Dorsolateral prefrontal cortex (tissue), 122 donors: ENCODE measurements at places on chromosomes 16 and 17.

GRCh38 chr16:78072275-78072674, 27.2 kb upstream of the WWOX start:
- DNase-seq, result no peak

GRCh38 chr17:1753767-1754429, 8.0 kb upstream of the SERPINF1 start:
- DNase-seq, result no peak

GRCh38 chr17:41968676-41969075, 2.1 kb downstream of the CNP start:
- no peak for DNase-seq

DNA sequence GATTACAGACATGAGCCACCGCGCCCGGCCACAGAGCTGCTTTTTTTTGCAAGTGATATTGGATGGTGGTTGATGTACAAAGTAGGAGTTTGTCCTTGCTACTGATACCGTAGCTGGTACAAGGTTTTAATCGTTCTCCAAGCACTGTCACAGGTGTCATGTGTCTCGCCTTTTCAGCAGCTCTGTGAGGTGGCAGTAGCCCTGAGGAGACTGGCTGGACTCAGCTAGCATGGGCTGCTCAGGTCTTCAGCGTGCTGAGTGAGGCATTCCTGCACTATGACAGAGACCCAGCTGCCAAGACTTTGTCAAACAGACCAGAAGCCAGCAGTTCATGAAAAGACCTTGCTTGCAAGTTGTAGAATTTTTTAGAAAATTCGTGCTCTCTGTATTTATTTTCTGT, 7.2 kb downstream of the WWOX start:
- no peak for DNase-seq

DNA sequence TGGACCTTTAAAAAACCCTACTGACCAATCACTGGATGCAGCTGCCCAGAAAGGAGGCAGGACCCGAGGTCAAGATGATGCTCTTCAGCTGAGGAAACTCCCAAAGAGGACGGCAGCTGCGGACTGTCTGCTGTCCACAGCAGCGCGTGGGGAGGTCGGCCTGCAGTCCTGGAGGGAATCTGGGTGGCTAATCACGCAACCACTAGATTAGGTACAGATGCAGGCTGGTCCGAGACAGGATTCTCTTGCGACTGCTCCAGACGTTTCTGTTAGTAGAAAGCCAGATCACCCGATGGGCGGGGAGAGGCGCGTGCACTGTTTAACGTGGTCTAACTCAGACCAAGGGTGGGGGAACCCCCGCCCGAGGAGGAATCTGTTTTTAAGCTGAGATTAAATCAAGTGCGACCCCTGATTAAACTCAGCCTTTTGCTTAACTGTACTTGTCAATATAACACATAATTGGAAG, 8.8 kb downstream of the CTRB2 start:
- no peak for DNase-seq

- peak; percentile 85 for DNase-seq
Measured at GRCh38 chr16:65745-66144, 6.7 kb downstream of the RHBDF1 start.

DNA sequence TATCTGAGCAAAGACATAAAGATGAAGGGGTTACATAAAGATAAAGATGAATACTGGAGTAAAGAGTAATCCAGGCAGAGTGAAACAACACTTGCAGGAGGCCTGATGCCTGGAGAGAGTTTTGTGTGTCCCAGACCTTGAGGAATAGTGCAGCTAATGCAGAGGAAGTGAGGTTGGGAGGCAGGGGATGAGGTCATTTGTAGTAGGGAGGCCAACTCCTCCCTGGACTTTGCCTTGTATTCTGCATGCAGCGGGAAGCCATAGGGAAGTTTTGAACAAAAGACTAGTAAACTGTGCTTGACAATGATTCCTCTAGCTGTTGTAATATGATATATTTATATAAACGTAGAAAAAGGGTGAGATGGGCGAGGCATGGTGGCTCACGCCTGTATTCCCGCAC, 356.6 kb downstream of the KCNJ2 start:
- DNase-seq, result no peak

GRCh38 chr17:75785016-75785890, 647 bp downstream of the UNK start:
- peak; percentile 89 for DNase-seq

GRCh38 chr16:51147776-51148677, 3.0 kb downstream of the SALL1 start:
- no peak for DNase-seq

DNA sequence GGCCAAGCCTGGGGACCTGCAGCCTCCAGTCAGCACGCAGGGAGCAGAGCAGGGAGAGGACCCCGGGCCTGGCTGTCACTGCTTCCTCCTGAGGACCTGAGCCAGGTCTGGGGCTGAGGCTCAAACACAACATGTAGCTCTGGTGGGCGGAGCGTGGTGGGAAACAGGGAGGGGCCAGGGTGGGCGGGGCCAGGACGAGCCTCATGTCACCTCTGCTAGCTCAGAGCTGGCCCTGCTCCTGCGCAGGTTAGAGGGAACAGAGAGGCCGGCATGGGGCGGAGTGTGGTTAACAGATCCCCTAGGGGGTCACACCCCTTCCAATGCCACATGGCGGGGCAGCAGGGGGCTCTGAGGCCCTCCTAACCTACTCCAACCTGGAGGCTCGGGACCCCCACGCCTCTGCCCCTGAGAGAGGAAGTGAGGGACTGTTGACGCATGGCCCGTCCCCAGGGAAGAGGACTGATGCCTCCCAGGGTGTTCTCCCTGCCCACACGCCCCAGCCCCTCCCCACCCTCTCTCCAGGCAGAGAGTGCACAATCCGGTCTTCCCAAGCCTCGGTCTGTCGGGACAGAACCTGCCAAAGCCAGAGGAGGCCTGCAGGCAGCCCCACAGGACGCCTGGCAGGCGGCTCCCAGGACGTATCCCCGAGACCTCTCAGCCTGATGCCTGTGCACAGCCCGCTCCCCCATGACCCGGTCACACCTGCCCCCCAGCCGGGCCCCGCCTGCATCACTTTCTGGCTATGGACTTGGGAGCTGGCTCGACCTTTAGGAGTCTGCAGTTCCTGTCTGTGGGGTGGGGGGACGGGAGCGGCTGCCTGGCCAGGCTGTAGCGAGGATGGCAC, 15.2 kb downstream of the PIEZO1 start:
- DNase-seq, result no peak

DNA sequence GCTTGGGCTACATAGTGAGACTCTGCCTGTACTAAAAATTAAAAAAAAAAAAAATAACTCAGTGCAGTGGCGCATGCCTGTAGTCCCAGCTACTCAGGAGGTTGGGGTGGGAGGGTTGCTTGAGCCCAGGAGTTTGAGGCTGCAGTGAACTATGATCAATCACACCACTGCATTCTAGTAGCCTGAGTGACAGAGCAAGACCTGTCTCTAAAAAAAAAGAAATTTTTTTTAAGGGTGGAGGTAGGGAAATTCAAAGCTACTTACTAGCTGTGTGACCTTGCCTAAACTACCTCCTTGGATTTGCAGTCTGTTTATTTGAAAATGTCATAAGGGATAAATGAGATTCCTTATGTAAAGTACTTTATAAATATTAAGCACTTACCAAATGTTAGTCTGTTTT, 3.4 kb upstream of the SMPD3 start:
- no peak for DNase-seq

DNA sequence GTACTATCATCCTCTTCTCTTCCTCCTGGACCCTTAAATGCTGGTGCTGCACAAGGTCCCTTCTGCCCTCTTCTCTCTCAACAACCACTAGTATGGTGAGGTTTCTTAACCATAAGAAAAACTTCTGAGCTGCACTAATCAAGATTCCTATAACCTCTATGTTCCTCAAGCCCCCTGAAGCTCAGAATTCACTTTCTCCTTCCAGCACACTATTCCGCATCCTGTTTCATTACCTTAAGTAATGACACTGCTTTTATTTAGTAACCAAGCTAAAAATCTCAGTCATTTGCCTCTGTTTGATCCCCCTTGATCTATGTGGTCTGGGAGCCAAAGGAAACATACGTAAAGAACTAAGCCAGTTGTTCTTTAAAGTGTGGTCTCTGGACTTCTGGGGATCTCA, 20.1 kb downstream of the KANSL1 start:
- no peak for DNase-seq

GRCh38 chr16:19861811-19862327, 22.8 kb downstream of the GPRC5B start:
- peak; percentile 82 for DNase-seq

- no peak for DNase-seq
Measured at GRCh38 chr16:83475108-83475507, 332.7 kb upstream of the HSBP1 start.

GRCh38 chr17:9948928-9949327, 43.9 kb upstream of the RCVRN start:
- DNase-seq, result no peak

DNA sequence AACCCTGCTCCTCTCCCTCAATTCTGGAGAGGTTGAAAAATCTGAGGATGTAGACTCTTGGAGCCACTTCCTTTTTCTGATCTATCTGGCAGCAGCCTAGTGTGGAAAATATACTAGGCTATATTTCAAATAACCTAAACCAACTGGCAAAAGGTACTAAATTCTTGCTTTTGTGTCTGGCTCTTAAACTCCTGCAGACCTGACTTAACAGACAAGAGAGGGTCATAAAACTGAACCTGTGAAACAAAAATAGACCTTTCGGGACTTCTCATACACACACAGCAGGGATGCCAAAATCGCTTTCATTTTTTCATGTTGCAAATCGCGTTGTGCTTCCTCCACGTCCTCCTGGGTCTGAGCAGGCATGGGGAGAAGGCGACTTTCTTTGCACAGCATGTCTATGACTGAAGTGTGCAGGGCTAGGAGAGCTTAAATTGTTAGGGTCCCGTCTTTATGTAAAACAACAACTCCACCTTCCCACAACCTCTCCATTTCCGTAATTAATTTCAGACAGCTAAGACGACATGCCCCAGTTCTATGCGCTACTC, 520.7 kb upstream of the PSMD7 start:
- DNase-seq, result no peak

GRCh38 chr17:76384222-76384986, at the start of gene SPHK1:
Gene SPHK1 (plus strand): TSS chr17:76384609. CDS start chr17:76385645, 1,036 bp downstream.
- DNase-seq, result no peak

DNA sequence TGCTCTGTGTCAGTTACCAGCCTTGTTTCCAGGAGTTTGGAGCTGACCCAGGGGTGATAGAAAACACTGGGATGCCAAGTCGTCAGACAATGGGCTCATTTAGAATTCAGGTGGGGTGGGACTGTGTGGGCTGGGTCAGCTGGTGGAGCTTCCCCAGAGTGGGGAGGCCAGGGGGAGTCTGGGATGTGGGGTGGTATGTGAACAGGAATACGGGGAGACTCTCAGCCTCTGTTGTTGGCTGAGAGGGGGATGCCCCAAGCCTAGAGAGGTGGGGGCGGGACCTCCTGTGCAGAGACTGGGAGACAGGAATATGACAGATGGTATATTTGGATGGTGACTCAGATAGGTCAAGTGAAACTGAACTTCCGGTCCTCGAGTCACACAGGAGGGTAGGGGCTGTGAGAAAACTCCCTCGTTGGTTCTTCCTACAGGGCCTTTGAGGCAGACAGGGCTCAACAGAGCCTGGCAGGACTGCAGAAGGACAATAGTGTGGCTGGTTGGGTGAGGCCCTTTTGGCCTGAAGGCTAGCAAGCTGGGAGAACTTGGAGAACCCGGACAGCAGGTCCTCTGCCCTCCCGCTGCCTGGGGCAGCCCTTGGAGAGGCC, 23.7 kb downstream of the CDH1 start:
- peak; percentile 28 for DNase-seq

- DNase-seq, result no peak
Measured at GRCh38 chr16:54654429-54654828, 276.2 kb upstream of the IRX5 start.

DNA sequence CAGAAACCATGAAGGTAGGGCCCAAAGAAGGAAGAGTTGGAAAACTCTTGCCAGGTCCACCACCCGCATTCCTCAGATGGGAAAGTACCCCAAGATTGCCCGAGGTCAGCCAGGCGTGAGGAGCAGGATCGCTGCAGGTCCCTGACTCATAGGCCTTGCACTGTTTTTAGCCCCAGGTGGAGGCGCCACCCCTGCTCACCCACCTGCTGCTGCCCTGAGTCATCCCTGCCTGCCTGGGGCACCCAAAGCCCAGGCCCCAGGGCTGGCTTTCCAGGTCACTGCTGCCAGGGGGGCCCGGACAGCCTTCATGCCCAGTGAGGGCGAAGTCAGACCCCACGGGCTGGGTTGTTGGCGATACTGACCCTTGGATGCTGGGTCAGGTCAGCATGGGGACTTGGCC, 100.9 kb downstream of the AMFR start:
- no peak for DNase-seq

DNA sequence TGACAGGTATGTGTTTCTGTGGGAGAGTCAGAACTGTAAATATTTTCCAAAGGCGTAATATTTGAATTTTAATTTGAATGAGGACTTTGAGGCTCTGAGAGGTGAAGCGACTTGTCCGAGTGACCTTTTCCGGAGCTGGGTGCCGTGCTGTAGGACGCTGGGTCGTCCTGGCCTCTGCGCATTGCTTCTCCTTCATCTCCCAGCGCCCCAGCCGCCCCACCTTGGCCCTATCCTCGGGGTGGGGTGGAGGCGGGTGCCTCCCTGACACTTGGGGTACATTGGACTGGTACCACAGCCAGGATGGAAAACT, 147.8 kb downstream of the SPECC1 start:
- no peak for DNase-seq

DNA sequence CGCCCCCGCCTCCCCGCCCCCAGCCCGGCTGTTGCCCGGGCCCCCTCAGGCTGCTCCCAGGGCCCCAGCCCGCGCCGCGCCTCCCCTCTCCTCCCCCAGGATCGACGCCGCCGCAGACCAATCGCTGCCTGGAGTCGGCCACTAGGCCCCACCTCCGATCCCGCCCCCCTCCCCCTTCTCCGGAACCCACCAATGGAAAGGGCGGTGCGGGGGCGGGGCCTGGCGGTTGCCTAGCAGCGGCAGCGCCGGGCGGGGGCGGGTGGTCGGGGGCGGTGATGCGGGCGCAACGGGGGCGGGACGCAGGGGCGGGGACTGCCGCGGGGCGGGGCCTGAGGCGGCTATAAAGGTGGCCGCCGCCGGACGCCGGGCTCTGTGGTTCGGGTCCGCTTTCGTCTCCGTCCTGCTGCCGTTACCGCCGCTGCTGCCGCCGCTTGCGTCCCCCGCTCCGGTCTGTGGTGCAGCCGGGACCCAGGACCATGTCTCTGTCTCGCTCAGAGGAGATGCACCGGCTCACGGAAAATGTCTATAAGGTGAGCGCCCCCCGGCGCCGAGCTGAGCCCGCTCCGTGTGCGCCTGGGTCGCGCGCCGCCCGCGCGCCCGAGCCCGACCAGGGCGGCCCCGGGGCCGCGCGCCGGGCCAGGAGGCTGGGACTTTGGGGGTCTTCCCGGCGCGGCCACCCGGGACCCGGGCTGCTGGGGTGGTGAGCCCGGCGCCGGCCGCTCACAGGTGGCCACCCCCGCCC, at the start of gene BAIAP2:
Gene BAIAP2, plus strand, starts transcription at position 373 of the 742 bp plus-strand sequence. Its CDS starts 104 bp downstream, at position 477.
- DNase-seq, result peak; percentile 95
